ENCODE measurements at places on chromosomes 6 and 20.

DNA sequence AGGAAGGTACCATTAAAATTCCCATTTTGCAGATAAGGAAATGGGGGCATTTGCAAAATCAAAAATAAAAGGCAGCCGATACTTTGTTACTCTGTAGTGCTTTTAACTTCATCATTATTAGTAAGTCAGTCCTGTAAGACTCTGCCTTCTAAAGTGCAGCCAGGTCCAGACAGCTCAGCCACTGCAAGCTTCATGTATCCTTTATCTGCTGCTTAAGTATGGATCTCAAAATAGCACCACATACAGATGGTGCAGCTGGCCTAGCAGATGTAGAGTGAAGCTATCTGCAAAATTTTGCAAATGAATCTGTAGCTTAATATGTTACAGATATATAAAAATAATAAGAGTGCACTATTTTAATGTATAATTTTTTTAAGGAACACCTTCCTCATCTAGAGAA, 53.4 kb downstream of the NUS1 start:
- DNase-seq: no peak

DNA sequence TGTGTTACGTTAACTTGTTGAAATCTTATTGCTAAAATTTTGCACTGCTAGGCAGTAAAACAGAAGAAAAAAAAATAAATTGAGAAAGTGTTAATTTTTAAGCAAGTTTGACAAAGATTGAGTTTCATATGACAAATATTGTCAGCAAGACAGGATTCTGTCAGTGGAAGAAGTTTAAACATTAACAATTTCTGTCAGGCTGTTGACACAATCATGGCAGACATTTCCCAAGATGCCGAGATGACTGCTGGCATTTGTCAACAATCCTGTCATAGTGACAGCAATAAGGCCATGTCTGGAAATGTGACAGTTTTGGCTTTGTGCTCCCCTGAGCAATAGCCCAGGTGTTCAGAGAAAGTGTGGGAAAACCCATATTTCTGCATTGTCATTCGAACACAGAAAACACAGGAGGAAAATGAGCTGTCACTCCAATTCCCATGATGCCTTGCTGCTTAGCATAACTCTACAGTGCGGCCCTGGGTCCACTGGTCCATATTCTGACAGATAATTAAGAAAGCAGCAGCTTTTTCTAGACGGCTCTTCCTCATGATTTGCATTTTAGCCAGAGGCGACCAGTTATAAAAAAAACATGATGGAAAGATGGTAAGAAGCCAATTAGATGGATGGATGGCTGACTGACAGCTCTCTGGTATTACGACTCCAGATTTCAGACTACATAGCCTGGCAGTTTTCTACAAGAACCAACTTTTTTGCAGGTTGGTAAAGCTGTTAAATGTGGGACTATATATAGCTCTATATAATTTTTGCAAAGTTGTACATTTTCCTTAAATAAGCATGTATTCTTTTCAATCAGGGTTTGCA, 43.6 kb upstream of the DEFB112 start:
- DNase-seq: no peak

DNA sequence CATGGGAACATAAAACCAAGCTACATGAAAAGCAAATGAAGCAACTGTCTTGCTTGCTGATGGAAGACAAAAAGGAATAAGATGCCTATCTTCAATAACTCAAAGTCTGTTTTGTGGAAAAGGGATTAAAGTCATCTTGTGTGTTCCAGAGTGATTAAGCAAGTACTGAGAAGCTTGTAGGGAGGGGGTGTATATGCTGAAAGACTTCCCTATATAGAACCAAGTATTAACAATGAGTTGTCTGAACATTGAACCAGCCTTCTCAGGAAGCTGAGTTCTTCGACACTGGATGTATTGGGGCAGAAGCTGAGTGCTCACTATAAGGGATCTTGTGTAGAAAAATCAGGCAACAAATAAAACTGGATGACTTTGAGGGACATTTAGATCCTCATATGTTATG, 451.8 kb downstream of the CD83 start:
- no peak for DNase-seq

DNA sequence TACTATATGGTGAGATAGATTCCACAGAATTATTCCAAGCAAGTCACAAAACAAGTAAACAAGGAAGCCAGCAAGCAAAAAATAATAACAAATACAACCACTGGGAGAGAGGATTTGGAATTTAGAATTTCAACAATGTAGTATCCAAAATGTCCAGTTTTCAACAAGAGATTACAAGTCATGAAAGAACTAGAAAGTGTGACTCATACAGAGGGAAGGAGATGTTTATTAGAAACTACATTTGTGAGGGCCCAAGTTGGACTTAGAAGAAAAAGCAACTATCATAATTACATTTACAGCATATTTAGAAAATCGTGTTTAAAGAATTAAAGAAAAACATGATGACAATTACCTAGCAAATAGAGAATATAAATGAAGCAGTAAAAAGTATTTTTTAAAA, 494.6 kb upstream of the ID4 start:
- DNase-seq: no peak

DNA sequence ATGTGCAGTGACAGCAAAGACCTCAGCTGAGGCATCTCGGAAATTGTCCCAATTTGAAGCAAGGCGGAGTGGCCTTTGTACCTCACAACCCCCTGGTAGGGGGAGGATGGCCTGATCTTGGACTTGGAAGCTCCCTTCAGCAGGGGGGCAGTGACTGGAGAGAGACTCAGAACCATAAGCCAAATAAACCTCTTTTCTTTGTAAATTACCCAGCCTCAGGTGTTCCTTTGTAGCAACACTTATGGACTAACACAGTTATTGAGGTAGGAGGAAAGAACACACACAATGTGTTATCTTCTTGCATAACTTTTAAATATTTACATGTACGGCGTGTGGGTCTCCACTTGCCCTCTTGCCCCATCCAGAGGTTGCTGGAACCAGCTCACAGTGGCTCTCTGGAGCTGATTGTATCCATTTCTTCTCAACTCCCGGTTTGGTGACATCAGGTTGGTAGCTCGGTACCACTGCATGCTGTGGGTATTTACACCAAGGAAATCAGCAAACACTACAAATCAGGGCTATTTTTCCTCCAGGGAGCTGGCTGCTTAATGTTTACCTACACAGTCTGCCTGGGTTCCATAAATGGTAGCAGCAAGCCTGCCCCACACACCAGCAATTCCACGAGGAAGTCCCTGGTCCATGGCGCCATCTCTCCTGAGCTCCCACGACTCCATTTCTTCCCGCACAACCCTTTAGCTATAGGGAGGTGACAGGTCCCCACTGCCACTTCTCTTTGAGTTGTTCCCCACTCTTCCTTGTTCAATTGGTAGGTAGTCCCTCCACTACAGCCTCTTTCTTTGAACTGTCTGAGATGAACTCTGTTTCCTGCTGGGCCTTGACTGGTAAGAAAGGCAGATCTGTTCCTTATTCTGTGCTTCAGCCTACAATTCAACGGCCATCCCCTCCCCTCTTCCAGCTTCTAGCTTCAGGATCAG, 54.3 kb upstream of the TASP1 start:
- no peak for DNase-seq

All from AG08395 (cell line).